ENCODE measurements at places on chromosomes 1 and 21.

GRCh38 chr21:18772404-18772803 lies 368.8 kb upstream of the TMPRSS15 start:
- no peak for DNase-seq

DNA sequence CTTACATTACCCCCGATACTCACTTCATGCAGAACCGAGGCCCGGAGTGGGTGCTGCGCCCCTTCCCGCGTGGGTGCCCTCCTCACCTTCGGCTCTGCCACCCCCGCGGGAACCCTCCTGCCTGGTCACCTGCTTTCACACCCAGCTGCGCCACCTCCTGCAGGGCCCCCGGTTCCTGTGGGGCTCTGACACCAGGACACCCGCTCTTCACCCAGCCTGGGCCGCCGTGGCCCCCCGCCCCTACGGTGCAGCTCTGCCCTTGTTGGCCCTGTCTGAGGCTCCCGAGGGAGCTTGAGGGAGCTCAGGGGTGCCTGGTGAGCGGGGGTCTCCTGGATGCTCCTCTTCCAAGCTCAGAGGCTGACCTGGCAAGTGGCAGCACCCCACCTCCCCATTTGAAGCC lies 19.0 kb downstream of the RRP1 start:
- no peak for DNase-seq

- DNase-seq, result no peak
Measured at GRCh38 chr1:9680828-9681227, 29.3 kb downstream of the PIK3CD start.

DNA sequence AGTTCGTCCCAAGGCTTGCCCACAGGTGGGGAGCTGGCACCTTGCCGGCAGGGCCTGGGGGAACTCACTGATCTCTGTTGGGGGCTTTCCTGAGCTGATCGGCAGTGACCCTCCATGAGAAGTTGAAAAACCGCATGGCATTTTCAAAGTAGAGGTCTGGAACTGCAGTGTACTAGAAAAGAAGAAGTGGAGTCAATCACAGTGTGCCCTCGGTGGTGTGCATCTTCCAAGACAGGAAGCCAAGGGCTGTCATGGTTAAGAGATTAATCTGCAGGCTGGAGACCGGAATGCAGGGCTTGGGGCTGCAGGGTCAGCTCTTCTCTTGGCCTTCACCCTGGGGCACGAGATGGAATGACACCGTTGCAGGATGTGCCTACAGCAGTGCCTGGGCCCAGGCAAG lies 56.8 kb downstream of the ECE1 start:
- no peak for DNase-seq

DNA sequence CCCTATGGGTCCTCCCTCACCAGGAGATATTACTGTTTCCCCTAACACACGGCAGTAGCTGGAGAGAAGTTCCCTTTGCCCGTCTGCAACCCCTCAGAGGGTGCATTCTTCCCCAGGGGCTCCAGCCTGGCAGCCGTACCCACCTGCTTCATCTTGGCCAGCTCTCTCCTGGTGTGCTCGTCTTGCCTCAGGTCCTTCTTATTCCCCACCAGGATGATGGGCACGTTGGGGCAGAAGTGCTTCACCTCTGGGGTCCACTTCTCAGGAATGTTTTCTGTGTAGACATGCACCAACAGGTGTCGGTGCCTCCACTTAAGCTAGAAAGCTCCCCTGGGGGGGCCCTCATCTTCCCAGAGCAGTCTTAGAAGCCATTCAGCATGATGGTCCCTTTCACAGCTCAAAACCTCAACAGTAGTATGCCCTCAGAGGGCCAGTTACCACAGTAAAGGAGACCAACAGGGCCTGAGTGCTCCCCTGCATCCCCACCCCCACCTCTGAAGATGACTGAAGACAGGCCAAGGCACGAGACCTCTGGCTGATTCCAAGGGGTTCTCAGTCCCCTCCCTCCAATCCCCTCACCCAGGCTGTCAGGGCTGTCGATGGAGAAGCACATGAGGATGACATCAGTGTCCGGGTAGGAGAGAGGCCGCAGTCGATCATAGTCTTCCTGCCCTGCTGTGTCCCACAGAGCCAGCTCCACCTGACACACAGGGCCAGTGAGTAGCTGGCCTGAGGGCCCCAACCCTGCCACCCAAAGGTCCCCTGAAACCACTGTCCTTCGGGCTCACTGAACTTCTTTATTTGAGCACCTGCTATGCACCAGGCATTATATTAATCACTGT lies 4.3 kb downstream of the RHOC start:
- DNase-seq, result no peak

DNA sequence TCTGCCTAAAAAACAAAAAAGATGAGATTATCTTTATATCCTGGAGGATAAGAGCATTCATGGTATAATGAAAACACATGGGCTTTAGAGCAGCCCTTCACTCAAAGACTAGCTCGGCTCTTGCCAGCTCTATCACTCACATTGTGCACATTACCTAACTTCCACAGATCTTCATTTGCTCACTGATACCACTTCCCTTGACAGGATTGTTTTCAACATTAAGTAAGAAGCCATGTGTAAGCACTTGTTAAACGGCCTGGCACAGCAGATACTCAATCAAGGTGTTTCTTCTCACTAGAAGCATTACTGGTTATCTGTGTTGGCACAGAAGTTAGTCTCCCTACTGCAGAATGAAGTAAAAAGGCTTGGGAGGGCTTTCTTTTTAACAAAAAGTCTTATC lies 18.7 kb downstream of the LPGAT1 start:
- no peak for DNase-seq
